ENCODE measurements at places on chromosomes 12 and 14.

DNA sequence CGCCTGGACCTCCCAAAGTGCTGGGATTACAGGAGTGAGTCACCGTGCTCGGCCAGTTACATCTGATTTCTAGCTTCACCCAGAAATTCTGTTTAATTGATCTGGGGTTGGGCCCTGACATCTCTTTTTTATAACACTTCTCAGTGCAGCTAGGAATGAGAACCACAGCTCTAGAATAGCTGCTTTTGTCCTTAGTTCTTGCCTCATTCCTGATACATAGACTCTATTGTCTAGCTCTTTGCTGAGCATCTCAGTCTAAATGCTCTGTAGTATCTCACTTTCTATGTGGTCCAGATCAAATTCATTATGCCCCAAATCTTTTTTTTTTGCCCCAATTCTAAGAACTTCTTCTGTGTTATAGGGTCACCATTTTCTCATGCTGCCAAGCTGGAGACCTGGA, 29.9 kb upstream of the FUT8 start:
- DNase-seq, result no peak

DNA sequence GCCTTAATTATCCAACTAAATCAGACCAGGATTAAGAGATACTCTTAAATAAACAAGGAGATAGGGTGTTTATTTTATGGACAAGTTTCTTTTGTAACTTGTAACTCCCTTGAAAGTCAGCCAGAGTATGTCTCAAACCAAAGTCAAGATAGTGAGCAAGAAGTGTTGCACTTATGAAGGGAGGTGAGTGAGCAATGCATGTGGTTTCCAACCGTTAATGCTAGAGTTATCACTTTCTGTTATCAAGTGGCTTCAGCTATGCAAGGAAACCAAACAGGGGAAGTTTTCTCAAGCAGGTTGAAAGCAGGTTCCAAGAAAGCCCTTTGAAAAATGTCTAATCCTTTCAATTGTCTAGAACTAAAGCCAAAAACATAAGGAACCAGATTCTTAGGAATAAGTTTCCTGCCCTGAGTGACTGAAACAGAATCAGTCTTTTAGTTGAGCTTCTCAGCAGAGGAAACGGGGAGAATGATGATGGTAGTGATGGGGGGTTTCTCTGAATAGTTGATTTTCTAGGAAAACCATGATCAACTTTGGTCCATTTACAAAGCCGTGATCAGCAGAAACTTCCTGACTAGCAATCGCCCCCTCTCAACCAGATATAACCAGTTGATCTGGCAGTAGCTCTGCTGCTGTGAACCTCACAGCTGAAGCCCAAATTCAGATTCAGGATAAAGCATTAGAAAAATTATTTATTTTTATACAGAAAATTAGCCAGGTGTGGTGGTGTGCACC, 128.4 kb downstream of the DAD1 start:
- no peak for DNase-seq

DNA sequence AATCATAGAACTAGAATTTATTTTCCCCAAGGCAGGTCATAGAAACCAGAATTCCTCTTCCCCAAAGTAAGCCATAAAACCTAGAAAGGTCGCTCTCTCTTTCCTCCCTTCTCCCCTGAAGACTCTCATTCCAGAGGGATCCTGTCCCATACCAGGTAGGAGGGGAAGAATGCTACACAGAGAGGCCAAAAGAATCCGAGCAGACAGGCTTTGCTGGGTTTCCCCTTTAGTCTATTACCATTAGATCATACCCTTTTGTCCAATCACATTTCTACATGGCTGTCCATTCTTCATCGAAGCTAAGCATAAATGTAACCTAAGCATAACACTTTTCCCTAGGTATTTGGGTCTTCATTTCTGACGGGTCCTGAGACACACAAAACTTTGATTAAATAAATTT, 204.5 kb downstream of the SPTSSA start:
- no peak for DNase-seq

GRCh38 chr12:88726806-88727720, 146.8 kb upstream of the KITLG start:
- no peak for DNase-seq

DNA sequence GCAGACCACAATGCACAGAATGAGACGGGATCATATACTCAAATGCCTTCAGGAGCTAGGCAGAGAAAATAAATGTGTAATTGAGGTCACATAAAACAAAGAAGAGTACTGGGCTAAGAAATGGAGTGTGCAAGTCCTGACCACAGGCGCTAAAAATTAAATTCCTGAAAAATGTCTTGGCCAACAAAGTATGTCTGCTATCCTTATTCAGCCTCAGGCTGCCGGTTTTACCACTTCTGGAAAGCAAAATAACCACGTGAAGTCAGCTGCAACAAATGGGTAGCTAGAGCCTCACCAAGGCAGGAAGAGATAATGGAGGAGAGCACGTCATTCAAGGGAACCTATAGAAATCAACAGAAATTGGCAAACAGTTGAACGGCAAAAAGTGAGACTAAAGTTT, 3.1 kb downstream of the PYGL start:
- DNase-seq, result no peak

GRCh38 chr12:131795690-131796410, 32.3 kb upstream of the MMP17 start:
- no peak for DNase-seq

DNA sequence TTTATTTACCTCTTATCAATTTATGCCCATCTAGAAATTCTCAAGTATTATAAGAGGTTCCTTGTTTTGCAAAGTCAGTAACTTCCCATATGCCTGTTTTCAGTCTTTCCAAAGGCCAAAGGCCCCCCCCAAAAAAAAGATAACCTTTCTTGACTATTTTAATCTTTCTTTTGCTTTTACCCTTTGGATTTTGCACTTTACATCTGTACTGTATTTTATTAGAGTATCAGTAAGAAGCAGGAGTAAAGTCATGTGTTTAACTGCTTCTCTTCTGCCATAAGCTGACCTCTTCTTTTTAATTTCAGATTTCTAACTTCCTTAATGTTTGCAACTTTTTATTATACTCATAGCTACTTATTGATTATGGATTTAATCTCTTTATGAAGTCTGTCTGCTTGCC, 716.4 kb upstream of the NOVA1 start:
- DNase-seq, result no peak

All from AG09319 (cell line).